ENCODE measurements at places on chromosomes 7 and 10.

DNA sequence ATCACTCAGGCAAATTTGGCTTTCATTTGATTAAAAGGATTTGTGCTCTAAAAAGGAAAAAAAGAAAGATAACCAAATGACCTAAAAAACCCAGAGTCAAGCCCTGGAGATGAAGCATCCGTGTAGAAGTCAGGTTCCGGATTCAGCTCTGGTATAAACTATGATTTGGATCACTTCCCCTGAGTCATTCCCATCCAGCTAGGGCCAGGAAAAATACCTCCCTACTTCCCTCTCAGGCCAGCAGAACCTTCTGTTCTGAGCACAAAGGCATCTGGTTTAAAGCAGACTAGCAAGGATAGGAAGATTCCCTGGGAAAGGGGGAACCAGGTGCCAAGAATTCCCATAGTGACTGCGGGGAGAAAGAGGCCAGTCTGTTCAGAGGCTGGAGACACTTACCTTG lies 25.7 kb upstream of the NDST2 start:
- DNase-seq, result no peak

DNA sequence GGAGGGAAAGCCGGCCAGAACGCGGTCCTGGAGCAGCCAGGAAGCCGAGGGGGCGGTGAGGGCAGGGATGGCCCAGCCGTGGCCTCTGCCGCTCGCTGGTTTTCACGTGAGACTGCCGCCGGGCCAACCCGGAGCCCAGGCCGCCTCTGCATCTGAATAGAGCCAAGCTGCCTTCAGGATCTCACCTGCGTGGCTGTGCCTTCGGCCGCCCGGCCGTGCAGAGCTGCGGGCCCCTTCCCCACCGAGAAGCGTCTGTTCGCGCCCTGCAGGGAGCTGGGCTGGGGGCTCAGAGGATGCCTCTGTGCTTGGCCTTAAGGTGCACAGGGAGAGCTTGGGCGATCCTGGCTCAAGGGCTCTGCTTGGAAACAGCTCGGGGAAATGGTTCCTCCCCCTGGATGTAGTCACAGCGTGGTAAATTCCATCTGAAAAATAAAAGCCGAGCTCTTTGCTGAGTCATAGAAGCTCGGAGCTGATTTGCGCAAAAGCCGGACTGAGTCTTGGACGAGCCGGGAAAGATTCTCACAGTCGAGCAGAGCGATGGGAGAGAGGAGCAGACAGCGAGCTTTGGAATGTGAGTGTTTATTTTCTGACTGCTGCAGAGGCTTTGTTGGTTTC lies at the start of gene JAKMIP3:
Gene JAKMIP3 (plus strand): TSS at position 456 of the 615 bp plus-strand sequence. CDS start 38,863 bp downstream, outside the sequence.
- DNase-seq, result peak; percentile 85

DNA sequence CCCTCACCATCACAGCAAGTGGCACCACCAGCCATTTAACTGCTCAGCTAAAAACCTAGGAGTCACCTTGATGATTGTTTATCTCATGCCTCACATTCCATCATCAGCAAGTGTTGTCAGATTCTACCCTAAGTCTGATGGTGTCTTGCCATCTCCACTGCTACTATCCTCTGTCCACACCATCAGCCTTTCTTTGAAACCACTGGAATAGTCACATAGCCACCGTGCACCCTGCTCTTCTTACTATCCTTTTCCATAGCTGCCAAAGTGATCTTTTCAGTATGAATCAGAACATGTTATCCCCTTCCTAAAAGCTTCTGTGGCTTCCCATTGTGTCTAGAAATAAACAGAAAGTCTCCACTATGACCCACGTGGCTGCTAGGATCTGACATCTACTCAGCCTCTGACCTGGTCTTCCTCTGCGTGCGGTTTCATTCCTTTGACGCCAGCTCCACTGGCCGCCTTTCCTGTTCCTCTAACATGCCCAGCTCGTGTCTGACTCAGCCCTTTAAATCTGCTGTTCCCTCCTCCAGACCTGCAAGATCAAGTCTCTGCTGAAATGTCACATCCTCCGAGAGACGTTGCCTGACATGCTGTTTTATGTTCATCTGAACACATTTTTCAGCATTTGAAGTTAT lies 16.5 kb upstream of the CHN2 start:
- DNase-seq, result no peak

- no peak for DNase-seq
Observed at GRCh38 chr7:5574770-5575269, 151.2 kb upstream of the TNRC18 start.

DNA sequence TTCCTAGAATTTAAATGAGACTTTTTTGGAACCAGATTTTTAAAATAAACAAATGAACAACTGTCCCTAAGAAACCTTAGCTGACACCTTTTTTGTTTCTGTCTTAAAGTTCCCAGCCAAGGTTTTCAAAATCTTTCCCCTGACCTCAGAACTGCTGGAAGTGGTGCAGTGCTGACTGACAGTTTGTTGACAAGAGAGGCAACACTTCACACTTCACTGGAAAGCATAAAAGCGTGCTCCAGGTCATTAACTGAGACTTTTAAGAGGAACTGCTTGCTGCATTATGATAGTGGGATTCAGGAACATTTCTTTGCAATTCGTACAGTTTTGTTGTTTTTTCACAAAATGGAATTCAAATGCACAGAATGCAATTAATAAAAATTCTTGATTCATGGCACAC lies 36.2 kb downstream of the SYPL1 start:
- DNase-seq, result no peak

- DNase-seq, result peak; percentile 70
Observed at GRCh38 chr7:2864999-2865670, 21.0 kb upstream of the GNA12 start.

DNA sequence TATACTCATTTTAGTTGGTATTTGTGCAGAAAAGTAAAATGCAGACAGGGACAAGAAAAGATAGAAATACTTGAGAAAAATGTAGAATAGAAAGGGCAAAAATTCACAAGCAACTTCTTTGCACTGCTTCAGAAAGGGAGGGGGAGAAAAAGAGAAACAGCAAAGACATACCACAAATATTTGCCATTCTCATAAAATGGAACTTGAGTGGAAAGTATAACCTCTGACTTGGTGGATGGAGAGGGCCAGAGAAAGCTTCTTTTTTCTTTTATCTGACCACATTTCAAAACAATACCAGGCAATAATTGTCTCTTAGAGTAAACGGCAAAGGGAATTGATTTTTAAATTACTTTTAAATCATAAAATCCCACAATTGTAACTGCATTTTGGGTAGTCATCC lies 35.8 kb upstream of the TRUB1 start:
- no peak for DNase-seq

DNA sequence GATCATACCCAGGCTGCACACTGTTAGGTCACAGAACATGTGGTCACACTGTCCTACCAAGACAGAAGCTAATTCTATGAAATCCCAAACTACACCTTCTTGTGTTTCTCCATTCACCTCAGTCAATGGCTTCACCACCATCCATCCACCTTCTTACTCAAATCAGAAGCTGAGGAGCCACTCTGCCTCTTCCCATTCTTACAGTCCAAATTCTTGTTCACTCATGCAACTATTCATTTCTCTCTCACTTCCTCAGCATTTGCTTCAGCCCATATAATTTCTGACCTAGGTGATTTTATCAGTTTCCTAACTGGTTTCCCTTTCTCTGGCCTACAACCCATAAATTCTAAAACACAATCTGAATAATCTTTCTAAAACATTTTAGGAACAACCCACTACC lies 229.2 kb downstream of the LRRN3 start:
- no peak for DNase-seq

DNA sequence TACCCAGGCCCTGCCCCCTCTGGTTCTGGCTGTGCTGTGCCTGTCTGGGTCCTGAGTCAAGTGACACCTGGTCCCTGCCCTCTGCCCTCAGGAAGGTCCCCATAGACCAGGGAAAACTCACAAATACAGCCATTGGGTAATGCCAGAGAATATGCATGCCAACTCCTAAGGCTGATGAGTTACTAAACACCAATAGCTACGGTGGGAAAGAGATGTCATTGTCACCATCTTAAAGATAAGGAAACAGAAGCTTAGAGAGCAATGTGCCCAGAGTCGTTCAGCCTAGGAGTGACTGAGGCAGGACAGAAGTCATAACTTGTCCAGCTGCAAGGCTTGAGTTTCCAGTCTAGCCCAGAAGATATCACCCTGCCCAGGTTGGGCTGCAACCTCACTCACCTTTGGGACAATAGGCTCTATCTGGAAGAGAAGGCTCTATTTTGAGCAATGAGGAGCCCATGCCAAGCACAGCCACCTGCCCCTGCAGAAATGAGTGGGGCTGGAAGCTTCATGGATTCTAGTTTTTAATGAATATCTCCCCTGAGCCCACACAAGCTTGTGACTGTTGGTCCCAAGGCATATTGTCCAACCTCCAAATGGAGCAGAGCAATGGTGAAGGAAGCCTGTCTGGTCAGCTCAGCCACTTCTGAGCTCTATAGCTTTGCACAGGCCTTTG lies 42.6 kb downstream of the ZNF273 start:
- DNase-seq, result no peak

- DNase-seq, result no peak
Observed at GRCh38 chr7:132575982-132576720, at the start of gene PLXNA4. Gene PLXNA4, minus strand, starts transcription at chr7:132576470. Its CDS starts 67,777 bp downstream, at chr7:132508693.

- DNase-seq, result no peak
Observed at GRCh38 chr7:64890761-64891362, 12.2 kb upstream of the ZNF273 start.

DNA sequence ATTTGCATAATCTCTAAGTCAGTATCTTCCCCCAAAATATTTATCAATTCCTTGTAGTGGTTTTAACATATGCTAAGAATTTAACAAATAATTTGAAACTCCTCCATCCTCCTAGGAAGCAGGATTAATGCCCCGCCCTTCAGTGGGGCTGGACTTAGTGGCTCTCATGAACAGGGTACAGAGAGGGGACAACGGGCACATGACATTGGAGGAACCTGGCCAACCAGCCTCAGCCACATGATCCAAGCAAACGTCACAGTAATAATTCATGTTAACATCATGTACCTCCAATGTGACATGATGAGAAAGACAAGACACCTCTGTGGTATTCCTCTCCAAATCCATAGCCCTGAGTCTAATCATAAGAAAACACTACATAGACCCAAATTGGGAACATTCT lies 50.5 kb downstream of the NUDCD3 start:
- no peak for DNase-seq

- DNase-seq, result no peak
Observed at GRCh38 chr7:13912715-13913278, 76.7 kb downstream of the ETV1 start.

DNA sequence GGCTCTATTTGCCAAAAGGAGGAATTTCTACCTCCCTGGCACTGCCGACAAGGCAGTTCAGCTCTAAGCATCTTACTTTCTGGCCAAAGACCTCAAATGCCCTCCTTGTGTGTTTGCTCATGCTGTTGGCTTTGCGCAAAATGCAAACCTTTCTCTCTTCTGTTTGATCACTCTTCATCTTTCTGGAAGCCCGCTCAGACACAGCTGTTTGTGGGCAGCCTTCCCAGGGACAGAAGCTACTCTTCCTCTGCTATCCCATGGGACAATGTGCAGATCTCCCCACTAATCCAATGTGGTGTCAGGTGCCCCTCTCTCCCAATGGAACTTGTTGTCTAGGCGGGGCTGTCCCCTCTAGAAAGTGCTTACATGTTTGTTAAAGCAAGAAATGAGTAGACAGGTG lies 278.7 kb downstream of the CCSER2 start:
- no peak for DNase-seq

- DNase-seq, result no peak
Observed at GRCh38 chr10:123512901-123513775, 153.0 kb upstream of the GPR26 start.

GRCh38 chr10:48705401-48705938 lies 20.8 kb downstream of the WDFY4 start:
- no peak for DNase-seq

- DNase-seq, result no peak
Observed at GRCh38 chr7:158539711-158540146, 47.9 kb downstream of the PTPRN2 start.

DNA sequence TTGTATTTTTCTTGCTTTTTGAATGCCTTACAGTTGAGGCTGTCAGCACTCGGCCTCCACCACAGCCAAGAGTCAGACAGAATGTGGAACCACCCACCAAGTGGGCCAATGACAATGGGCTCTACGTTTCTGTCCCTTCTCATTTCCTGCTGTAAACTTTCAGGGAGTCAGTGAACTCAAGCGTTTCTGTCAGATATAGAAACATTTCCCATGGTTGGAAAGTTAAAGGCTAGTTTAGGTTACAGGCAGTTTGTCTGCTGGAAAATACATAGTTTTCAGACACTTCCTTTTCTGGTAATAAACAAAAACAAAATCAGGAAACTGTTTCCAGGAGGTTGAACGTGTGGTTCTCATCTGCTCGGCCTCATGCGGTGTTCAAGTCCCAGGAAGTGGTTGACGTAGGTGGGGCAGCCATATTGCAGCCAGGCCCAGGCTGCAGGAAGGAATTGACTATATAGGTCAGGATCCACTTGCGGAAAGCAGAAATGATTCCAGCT lies 245.1 kb downstream of the CAMK1D start:
- DNase-seq, result no peak

DNA sequence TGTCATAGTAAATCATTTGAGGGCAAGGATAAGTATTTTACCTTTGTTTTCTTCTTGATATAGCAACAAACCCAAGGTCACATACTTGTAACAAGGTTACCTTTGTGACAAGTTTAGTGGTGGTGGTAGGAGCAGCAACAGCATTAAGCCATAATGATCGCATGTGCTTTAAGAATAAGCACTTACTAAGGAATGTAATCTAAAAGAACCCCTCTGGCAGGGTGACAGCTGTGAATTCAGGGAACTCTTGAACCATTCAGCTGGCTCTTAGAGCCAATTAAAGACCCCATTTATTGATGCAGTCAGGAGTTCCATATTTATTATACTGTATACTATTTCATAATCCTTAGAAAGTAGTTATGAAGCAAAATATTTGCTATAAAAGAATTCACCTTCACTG lies 370.8 kb downstream of the EXOC4 start:
- DNase-seq, result no peak

DNA sequence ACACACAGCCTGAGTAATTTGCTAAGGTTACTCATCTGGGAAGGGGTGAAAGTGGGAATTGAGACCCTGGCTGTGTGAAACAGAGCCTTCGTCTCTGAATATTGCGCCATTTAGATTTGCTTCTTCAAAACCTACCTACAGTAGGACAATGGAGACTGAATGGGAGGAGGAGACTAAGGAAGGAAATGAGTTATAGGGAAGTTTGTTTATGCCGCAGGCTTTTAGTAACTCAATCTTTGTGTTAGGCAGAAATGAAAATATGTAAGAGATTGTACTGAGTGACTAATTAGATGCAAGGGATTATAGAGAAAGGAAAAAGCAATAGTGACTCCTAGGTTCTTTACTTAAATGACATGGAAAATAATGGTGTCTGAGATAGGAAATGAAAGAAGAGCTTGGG lies 80.2 kb downstream of the KCND2 start:
- no peak for DNase-seq

DNA sequence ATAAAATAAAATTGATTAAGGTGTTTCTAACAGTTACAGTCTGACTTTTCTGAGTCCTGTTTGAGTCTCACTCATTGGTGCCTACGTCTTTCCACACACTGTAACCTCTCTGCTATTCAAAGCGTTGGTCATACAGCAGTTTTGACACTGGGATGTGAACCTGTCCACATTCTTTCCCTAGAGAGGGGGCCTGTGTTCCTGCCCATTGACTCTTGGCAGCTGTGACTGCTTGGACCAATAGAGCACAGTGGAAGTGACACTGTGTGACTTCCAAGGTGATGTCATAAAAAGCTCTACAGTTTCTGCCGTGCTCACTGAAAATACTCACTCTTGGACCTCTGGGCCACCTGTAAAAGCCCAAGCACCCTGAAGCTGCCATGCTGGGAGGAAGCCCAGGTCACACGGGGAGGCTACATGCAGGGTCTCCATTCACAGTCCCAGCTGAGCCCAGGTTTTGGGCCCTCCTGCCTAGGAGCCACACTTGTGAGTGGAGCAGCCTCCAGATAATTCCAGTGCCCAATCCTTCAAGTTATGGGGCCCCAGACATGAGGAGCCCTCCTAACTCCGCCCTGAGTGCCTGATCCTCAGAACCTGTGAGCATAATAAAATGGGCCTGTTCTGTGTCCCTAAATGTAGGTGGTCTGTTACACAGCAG lies 704 bp upstream of the ANTXRL start:
- DNase-seq, result no peak
